Stimulated activated naive CD4-positive, alpha-beta T cell (primary cell): ENCODE measurements at places on chromosomes 2 and 18.

- DNase-seq: no peak
Observed at GRCh38 chr2:69086466-69086865, 73.5 kb downstream of the ANTXR1 start.

DNA sequence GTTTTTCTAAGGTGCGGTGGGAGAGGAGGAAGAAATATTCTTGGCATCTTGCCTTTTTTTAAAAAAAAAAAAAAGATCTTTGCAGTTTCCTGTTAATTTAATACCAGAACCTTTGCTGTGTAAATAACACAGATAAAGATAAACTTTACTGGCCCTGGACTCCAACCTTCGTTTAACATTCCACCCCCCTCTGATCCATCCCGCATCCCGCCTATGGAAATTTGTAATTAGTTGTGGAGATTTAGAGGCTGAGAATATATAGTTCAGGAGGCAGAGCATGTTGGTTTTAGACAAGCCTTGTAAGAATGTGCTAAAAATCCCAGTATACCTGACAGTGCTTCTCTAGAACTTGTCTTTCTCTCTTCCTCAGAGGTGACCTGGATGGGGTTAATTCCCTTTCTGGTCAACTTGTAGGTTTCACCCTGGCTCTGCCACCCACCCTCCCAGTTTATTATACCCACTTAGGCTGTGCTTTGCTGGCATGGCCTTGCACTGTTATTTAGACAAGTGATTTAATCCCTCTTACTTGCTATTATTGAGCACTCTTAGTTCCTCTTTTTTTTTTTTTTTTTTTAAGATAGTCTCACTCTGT is 2.9 kb upstream of the C2orf72 start:
- no peak for DNase-seq

GRCh38 chr2:97740590-97741182 is 27.3 kb downstream of the ZAP70 start:
- no peak for DNase-seq

- no peak for DNase-seq
Observed at GRCh38 chr18:12248926-12249720, 5.0 kb upstream of the CIDEA start.

DNA sequence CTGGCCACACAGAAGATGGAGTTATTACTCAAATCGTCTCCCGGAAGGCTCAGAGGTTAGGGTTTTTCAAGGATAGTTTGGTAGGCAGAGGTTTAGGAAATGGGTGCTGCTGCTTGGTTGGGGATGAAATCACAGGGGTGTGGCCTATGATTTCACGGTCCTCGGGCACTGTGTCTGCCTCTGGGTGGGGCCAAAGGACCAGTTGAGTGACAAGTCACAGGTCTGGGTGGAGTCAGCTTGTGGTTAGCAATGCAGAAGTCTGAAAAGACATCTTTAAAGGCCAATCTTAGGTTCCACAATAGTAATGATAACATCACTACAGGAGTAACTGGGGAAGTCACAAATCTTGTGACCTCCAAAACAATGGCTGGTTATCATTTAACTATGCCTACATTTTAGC is 387.8 kb downstream of the ZNF521 start:
- no peak for DNase-seq

GRCh38 chr2:208279236-208279635 is 13.2 kb downstream of the PIKFYVE start:
- no peak for DNase-seq

GRCh38 chr2:239657992-239658391 is 257.2 kb upstream of the HDAC4 start:
- DNase-seq: no peak

DNA sequence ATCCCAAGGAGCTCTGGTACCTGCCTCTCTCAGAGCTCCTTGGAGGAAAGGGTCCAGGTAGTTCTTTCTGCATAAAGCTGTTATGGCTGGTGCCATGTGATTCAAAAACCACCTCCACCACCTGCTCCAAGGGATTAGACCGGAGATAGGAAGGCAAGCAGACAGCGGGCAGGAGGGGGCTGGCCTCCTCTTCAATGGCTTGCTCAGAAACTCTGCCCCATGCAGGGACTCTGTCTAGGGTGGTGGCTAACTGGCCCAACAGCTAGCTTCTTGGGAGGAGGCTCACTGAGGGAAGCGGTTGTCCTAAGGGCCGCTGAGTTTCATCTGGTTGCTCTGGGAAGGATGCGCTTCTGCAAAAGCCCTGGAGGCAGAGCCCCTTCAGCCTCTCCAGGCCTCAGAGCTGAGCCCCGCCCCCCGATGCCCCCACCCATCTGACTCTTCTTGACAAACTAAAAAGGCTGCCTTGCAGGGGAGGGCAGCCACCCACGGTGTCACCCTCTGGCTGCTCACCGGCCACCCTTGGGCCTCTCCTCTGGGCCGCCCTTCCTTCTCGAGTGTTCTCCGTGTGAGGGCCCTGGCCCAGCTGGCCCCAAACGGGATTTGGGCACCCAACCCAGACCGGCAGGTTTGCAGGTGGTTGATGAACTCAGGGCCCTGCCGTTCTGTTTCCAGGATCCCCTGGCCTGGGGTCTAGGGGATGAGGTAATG is 90.2 kb downstream of the MCFD2 start:
- no peak for DNase-seq

GRCh38 chr18:21496277-21496835 is 104.1 kb downstream of the ESCO1 start:
- DNase-seq: no peak

GRCh38 chr2:205996161-205996560 is 89.8 kb downstream of the INO80D start:
- no peak for DNase-seq

DNA sequence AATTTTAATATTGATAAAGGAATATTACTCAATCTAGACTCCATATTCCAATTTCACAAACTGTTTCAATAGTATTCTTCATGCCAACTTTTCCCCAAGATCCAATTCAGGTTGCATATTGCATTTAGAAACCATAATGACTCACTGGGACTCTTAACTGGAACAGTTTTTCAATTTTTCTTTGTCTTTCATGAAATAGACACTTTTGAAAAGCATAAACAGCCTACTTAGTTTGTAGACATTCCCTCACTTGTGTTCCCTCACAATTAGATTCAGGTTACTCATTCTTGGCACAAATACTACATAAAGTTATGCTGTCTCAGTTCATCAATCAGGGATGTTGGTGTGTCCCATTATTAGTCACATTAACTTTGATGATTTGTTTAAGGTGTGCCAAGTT is 1768.4 kb upstream of the PIK3C3 start:
- no peak for DNase-seq
